ENCODE measurements at places on chromosomes 3 and 15. TPM values are rescaled to one million over a fixed set of nuclear protein-coding genes. Genes with fewer than 3 reads are reported as not detected.

- no peak for DNase-seq
Observed at GRCh38 chr15:66844747-66845145, 142.7 kb downstream of the SMAD6 start.

SST gene
- total RNA-seq: not detected

DNA sequence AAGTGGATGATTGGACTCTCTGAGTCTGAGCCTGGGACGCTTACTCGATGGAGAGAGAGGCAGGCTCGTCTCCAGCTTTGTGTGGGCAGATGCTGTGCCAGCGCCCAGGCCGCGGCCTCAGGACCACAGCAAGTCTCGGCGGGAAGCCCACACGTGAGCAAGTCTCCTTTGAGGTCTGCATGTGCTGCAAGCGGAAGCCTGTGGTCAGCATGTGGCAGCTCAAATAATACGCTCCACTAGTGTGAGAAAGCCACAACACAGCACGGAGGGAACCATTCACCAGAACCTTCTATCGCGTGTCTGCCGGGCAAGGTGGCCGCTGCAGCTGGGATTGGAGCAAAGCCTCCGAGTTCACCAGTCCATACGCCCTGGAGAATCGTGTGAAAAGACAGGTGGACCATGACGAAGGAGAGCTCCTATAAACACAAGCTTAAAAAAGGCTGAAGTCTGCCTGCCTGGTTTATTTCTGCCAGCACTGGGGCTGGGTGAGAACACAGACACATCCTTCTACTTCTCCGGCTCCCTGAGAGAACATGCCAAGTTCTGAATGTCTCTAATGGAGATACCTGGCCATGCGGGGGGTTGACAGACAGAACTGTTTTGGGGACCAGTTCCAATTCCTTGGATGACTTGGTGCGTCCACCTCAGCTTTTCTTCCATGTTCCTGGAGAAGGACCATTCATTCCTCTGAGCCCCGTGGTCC, 82.0 kb upstream of the LRIG1 start:
- peak; percentile 14 for DNase-seq

DNA sequence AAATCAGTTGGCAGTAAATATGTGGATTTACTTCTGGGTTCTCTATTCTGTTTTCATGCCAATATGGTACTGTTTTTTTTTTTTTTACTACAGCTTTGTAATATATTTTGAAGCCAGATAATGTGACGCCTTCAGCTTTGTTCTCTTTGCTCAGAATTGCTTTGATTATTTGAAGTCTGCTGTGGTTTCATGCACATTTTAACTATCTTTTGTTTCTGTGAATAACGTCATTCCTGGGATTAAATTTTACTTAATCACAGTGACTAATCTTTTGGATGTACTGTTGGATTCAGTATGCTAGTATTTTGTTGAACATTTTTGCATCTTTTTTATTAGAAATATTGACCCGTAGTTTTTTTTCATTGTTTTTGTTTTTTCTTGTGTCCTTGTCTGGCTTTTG, 576.5 kb downstream of the ZNF385D start:
- no peak for DNase-seq

COL8A1 gene
- total RNA-seq: 0.21 TPM

AMIGO3 gene
- 1.1 TPM for total RNA-seq

GRCh38 chr15:80152896-80153876, at the start of gene FAH:
Gene FAH (plus strand): TSS chr15:80152999. CDS start chr15:80153055, 56 bp downstream.
- peak; percentile 12 for DNase-seq

- peak; percentile 78 for DNase-seq
Observed at GRCh38 chr15:34583399-34584329, at the start of gene GOLGA8B. Gene GOLGA8B (minus strand): TSS chr15:34583651. CDS start chr15:34535912, 47,739 bp downstream.

GPR62 gene
- total RNA-seq: not detected

CHL1 gene
- total RNA-seq: 0.60 TPM

- no peak for DNase-seq
Observed at GRCh38 chr15:98807262-98807661, 158.9 kb downstream of the IGF1R start.

ATP8B4 gene
- 0.18 TPM for total RNA-seq

DNA sequence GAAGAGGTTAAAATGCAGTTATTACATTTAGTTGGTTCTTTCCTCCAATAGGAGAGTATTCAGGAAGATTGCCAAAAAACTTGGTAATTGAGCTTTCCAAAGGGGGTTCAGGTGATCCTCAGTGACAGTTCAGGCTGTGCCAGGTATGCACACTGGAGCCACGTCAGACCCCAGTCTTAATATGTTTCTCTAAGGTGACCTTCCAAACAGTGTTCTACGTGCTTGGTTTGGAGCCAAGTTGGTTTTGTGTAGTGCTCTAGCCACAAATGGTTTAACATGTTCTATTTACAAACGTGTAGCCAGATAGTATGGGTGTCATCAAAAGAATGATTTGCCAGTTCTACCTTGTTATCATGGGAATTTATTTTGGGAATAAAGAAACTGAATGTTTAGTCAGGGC, 21.0 kb downstream of the CTDSPL start:
- no peak for DNase-seq

DNA sequence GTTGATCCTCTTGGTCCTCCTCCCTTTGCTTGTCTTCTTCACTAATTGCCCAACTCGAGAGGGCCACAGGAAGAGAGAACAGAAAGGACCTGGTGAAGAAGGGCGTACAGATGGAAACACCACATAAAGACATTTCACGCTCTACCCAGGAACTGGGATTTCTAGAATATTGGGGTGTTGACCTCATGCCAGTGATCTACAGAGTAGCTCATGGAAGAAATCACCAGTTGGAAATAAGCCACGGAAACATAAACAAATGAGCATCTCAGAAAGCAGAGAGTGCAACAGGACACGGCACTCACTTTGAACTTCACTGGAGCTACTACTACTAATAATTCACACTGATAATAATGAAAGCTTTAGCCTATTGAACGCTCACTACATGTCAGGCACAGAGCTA, 84.6 kb upstream of the ARHGEF3 start:
- DNase-seq: no peak

DNA sequence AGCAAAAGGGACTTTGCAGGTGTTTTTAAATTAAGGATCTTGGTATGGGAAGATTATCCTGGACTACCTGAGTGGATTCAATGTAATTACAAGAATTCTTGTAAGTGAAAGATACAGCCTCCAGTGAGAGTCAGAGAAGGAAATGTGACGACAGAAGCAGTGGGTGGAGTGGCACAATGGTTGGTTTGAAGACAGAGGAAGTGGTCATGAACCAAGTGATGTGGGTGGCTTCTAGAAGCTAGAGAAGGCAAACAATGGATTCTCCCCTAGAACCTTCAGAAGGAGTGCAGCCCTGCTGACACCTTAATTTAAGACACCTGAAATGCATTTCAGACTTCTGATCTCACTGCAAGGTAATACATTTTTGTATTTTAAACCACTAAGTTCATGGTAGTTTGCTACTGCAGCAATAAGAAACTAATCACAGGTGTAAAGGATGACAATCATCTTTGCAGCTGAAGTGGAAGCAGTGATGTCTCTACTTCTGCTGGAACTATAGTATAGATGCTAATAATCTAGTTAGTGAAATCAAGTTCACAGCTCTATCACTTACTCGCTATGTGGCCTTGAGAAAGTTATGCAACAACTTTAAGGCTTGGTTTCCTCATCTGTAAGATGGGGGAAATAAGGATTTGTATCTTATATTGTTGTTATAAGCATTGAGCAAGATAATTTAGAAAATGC, 403.4 kb upstream of the SUCLG2 start:
- DNase-seq: peak; percentile 94

WDR82 gene
- 191 TPM for total RNA-seq

- no peak for DNase-seq
Observed at GRCh38 chr3:121885386-121885785, 8.8 kb upstream of the SLC15A2 start.

Measured in naive thymus-derived CD8-positive, alpha-beta T cell (primary cell).